CD8-positive, alpha-beta memory T cell (primary cell): ENCODE measurements at places on chromosomes 13 and 19.

DNA sequence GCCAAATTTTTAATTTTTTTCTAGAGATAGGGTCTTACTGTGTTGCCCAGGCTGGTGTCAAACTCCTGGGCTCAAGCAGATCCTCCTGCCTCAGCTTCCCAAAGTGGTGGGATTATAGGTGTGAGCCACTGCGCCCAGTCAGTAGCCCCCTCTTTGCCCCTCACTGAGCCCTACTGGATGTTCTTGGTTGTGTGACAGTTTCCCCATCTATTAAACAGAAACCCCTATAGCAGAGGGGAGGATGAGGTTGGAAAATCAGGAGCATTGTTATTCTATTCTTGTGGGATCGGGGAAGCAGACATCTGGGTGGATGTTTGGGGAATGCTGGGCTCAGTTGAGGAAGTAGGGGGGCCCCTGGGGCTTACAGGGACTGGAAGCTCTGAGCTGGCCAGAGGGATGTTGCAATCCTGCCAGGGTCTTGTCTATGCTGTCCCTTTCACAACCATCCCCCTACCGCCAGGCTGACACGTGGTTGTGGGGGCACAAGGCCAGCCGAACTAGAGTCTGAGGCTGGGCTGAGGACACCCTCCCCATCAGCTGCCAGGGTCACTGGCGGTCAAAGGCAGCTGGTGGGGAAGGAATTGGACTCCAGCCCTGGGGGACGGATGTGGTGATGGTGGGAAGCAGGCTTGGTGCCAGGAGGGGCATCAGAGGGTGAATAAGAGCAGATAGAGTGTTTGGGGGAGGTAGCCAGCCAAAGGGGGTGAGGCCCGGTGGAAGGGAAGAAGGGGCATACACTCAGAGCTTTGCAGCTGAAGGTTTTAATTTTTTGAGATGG, 10.9 kb downstream of the APOC1 start:
- DNase-seq = no peak

- no peak for DNase-seq
Measured at GRCh38 chr13:20709782-20710181, 6.3 kb downstream of the IL17D start.

GRCh38 chr19:48741129-48741999, 954 bp upstream of the RASIP1 start:
- no peak for DNase-seq

DNA sequence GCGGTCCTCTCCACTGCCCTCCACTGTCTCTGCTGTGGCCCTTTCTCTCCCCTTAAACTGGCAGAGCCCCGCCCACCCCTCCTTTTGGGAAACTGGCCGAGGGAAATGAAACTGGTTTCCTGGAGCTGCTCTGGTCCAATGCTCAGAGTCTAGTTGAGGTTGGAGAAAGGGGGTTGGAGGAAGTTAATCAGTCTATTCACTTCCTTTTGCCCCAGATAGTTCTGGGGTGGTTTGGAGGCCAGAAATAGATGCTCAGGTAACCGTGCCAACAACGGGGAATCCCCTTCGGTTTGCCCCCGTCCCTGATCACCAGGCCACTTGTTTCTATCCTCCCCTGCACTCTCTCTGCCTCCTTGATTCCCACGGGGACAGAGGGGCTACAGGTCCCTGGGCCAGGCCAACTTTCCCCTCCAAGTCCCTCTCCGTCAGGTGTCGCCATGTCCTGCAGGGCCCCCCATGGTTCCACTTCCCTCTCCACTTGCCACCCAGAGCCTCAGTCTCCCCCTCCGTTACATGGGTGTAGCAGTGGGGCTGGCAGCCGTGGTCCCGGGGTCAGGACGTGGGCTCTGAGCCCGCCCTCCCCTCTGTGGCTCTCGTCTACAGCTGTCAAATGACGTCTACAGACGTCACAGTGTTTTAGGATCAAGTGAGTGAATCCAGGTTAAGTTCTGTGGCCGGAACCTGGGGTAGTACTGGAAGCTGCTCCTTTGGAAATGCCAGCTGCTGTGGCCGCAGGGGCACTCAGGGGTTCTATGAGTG, at the start of gene IL4I1:
TSS of gene IL4I1 (minus strand) at position 25 of the 759 bp plus-strand sequence. CDS start 727 bp downstream, outside the sequence.
- peak; percentile 78 for DNase-seq

GRCh38 chr13:67036699-67037457, 193.3 kb downstream of the PCDH9 start:
- DNase-seq = no peak

- DNase-seq = no peak
Measured at GRCh38 chr13:79442221-79442620, 36.2 kb upstream of the RBM26 start.

DNA sequence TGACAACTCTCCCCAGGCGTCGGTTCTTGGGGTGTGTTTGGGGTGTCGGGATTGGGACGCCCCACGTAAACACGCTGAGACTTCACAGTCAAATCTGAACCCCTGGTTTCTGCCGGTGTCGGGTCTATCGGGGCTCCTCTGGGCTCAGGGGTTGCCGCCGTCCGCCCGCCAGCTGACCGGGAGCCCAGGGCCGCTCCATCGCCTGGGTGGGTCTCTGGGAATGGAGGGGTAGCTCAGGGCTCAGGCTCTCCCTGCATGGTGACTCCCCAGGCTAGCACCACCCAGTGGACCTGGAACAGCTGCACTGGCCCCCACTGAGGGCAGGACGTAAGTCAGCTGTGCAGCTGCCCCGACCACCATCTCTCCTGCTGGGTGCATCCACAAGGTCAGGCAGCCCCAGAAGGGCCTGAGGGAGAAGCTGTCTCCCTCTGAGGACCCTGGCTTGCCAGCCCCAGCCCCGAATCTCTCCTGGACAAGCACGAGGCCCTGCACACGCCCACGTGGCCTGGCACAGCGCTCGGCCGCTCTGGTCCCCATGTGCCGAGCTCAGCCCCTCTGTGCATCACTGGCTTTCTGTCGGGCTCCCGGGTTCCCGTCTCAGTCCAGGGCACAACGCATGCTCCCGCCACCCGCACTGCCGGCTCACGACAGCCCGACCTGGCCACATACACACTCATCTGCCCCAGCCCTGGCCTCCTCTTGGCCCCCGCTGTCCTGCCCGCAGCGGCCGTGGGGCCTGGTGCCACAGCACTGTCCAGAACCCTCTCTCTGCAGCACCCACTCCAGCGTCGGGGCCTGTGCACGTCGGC, 6.1 kb downstream of the RNF126 start:
- DNase-seq = no peak

- DNase-seq = no peak
Measured at GRCh38 chr19:17471410-17472125, 1.2 kb downstream of the SLC27A1 start.

DNA sequence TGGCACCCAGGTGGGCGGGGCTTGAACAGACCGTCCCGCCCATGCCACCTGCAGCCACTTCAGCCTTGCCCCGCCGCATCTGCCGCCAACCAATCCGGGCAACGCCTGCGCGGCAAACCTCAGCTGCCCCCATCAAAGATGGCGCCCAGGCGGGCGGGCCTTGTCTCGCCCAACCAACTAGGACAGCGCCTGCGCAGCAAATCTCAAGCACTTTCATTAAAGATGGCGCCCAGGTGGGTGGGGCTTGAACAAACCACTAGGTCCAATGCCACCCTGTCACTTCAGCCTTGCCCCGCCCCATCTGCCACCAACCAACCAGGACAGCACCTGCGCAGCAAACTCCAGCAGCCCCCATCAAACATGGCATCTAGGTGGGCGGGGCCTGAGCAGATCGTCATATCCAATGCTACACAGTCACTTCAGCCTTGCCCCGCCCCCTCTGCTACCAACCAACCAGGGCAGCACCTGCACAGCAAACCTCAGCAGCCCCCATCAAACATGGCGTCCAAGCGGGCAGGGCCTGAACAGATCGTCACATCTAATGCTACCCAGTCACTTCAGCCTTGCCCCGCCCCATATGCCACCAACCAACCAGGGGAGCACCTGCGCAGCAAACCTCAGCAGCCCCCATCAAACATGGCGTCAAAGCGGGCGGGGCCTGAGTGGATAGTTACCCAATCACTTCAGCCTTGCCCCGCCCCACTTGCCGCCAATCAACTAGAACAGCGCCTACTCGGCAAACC, 1.4 kb downstream of the PEG3 start:
- DNase-seq = no peak

DNA sequence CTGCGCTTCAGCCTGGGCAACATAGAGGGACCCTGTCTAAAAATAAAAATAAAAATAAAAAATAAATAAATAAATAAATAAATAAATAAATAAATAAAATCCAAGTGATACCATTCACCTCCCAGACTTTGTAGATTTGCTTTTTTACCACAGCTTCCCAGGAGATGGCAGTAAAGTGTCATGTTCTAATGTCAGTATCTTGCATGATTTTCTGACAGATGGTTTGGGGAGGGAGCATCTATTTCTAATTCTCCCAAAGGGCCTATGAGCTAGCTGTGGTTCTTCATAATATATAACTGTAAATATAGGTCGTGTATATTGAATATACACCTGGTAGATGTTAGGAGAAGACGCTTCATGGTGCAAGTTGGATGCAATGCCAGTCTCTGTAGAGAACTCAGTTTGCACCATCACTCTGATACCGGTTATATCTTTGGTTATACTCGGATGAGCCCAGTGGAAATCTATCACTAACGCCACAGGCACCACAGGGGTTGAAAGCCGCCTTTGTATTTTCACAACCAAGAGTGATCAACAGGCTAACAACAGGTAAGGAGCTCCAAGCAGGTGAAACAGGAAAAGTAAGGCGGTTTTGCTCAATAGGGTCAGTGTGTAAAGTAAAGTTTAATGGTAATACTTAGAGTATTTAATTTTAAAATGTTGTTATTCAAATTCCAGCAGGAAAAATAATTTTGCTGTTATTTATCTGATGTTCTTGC, 13.9 kb downstream of the APLP1 start:
- DNase-seq = no peak

- DNase-seq = peak; percentile 31
Measured at GRCh38 chr13:29594303-29594709, 1.2 kb downstream of the SLC7A1 start.

DNA sequence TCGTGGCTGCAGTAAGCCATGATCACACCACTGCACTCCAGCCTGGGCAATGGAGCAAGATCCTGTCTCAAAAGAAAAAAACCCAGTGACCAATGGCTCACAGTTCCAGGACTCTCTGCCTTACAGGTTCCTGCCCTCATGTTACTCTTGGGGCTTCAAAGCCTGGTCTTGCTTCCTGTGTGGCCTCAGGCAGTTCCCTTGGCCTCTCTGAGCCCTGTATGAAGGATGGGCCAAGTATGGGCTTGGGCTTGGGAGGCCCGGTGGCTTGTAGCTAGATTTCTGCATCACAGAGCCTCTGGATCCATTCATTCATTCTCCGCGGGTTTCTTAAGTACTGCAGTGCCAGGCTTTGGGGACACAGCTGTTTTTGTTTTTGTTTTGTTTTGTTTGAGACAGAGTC, 780 bp upstream of the TSPAN16 start:
- DNase-seq = no peak

GRCh38 chr19:16293118-16294091, 31.2 kb upstream of the KLF2 start:
- no peak for DNase-seq

- DNase-seq = peak; percentile 50
Measured at GRCh38 chr19:33143897-33144405, 12.0 kb downstream of the WDR88 start.

DNA sequence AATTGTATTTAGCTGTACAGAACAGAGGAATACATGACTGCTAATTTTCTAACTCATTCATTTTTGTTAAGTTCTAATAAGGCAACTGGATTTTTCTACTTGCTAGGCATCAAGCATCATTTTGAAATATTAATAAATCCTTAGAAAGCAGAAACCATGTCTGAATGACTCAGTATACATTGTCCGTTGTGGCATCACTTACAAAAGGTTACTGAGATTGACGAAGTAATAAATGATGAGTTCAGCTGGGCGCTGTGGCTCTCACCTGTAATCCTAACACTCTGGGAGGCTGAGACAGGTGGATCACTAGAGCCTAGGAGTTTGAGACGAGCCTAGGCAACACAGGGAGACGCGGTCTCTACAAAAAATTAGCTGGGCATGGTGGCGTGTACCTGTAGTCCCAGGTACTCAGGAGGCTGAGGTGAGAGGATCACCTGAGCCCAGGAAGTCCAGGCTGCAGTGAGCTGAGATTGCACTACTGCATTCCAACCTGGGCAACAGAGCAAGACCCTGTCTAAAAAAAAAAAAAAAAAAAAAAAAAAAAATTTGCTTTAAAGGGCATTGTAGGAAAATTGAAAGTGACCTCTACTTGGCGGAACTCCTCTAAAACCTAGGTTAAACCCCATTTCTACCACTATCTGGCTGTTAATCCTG, 36.6 kb downstream of the LHFPL6 start:
- DNase-seq = no peak

- DNase-seq = no peak
Measured at GRCh38 chr13:90185734-90186133, 1161.8 kb upstream of the MIR17HG start.

DNA sequence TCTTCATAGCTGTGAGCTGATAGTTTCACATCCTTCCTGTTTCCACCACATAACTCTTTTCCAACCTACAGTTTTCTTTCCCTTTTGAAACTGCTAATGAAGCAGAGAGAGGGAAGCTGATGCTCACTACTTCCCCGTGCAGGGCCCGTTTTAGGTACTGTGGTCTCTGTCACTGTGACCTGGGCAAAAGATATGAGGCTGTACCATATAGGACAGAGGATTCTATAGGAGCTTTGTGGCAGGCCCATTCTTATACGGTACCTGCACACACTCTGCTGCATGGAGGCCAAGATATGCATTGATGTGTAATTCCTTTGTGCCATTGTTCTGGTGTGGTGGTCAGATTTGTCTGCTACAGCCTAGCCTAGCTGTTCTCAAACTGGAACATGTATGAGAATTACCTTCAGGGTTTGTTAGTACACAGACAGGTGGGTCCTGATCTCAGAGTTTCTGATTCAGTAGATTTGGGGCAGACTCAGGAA, 577.3 kb downstream of the LMO7 start:
- no peak for DNase-seq

- no peak for DNase-seq
Measured at GRCh38 chr19:49910179-49910578, 13.5 kb upstream of the IL4I1 start.

- no peak for DNase-seq
Measured at GRCh38 chr19:43941209-43941608, 6.1 kb upstream of the ZNF45 start.

GRCh38 chr19:35345671-35346111, 2.0 kb upstream of the FFAR1 start:
- DNase-seq = no peak

GRCh38 chr13:44507639-44508038, 68.5 kb downstream of the TSC22D1 start:
- no peak for DNase-seq

GRCh38 chr13:106036870-106037269, 498.6 kb downstream of the EFNB2 start:
- no peak for DNase-seq

DNA sequence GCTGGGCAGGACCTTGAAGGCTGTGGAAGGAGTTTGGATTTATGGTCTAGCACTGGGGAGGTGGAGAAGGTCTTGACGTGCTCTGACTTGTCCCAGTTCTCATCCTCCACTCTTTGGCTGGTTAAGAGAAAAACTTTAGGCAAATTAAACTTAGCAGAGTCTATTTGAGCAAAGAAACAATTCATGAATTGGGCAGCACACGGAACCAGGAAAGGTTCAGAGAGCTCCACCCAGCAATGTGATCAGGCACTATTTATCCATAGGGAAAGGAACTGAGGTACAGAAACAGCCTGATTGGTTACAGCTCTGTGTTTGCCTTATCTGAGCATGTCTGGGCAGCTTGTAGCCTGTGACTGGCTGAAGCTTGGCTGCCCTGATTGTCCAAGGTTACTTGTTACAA, 45.4 kb upstream of the CYP2B6 start:
- no peak for DNase-seq

- DNase-seq = no peak
Measured at GRCh38 chr13:112034231-112034630, 32.7 kb upstream of the SOX1 start.

GRCh38 chr13:94800423-94800822, 88.1 kb upstream of the SOX21 start:
- no peak for DNase-seq

GRCh38 chr19:46825731-46826055, 25.0 kb downstream of the AP2S1 start:
- no peak for DNase-seq
